ENCODE measurements at places on chromosomes 2 and 18.

DNA sequence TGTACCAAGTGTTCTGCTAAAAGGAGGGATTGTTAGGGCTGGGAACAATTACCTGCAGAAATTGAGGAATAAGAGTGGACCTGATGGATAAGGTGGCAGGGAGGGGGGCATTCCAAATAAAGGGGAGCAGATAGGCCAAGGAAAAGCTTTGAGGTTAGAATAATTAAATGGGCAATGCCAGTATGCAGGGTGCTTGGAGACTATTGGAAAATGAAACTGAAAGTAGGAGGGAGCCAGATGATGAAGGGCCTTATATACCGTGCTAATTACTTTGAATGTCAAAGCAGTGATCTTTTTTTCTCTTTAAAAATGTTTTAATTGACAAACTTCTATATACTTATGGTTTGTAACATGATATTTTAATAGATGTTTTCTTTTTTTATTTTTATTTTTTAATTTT is 42.9 kb downstream of the MMADHC start:
- DNase-seq: no peak

GRCh38 chr2:84290537-84290936 is 168.5 kb downstream of the SUCLG1 start:
- no peak for DNase-seq

DNA sequence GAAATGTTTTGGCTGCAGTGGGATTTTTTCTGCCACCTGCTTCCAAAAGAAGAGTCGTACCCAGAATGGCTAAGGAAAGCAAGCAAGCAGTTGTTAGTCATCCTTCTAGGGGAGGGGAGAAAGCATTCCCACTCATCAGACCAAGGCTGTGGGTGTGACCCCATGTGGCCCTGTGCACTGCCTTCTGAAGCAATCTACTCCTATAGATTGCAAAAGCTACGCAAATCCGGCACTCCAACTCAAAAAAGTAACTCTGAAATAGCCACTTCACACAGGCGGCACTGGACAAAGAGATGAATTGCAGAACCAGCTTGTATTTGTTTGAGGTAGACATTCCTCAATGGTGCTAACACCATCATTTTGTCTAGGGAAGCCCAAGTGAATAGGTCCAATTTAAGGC is 44.3 kb downstream of the ST3GAL5 start:
- DNase-seq: no peak

DNA sequence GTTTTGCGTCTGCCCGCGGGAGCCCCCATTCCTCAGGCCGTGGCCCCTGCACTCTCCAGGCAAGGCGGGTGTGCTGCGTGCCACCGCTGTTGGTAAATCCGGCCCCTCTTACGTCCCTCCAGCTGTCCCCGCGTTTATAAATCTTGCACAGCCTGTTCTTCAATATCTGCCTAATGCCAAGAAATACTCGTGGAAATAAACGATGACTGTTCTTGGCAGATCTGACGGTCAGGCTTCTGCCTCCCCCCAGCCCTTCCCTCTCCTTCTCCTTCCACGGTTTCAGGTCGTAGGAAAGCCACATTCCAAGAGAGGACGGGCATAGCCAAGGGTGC is 20.5 kb downstream of the ODC1 start:
- no peak for DNase-seq

DNA sequence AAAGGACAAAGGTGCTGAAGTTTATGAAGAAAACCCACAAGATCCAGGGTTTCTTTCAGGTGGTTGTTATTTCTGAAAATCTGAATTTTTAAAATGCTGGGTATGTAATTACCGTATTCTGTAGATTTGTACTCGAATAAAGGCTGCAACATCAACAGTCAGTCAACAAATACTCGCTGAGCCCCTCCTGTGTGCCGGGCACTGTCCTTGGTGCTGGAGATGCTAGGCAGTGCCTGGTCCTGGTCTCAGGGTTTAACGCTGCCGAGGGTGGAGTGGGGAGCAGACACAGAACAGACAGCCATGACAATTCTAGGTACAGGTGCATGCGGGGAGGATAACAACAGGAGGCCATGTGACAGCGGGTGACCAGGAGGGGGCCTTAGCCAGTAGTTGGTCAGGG is 27.2 kb upstream of the PDIA6 start:
- no peak for DNase-seq

GRCh38 chr2:71858071-71858470 is 289.6 kb downstream of the CYP26B1 start:
- DNase-seq: no peak

DNA sequence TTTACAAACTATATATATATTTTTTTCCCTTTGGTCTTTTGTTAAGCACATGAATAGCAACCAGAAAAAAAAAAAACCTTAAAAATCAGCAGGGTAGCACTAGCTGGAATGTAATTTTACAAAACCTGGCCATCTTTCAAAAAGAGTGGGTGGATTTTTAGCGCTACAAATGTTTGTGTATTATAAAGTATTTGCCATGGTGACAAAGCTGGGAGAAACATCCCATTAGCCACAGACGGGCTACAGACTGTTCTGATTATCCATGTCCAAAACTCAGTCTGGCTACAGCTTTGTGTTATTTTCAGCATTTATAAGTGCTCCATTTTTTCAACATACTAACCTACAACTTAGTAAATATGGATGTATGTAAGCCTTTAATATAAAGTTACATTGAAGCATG is 249.5 kb upstream of the TANK start:
- no peak for DNase-seq

- DNase-seq: no peak
Measured at GRCh38 chr2:19664646-19665045, 237.1 kb downstream of the TTC32 start.

GRCh38 chr2:138724327-138724726 is 55.9 kb downstream of the NXPH2 start:
- no peak for DNase-seq

DNA sequence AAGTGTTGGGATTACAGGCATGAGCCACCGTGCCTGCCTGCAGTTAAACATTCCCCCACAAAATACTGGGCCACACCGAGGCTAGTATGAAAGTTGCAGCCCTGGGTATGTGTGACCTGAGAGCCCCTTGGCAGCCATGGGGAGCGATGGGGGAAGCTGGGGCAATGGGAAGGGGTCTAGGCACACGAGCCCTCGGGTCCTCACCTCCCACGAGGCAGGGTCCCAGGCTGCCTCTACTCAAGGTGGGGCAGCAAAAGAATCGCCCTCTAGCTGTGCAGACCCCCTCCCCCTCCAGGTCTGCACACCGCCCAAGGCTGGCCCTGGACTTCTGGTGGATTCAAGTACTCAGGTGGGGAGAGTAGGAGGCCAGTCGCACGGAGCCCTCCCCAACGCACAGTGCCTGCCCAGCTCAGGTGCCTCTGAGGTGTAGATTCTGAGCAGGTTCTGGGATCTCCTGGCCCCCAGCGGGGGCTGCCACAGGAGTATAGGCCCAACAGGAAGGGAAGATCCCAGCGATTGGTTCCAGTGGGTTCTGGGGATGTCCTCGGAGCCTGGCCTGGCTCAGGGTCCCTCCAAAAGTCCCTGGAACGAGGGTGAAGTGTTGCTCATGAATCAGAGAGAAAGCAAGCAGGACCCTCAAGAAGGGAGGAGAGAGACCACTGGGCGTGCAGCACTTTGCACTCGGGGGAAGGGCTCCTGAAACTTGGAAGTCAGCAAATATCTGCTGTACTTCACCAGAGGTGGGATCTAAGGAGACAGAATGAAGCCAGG is 2.6 kb downstream of the GPR35 start:
- no peak for DNase-seq

DNA sequence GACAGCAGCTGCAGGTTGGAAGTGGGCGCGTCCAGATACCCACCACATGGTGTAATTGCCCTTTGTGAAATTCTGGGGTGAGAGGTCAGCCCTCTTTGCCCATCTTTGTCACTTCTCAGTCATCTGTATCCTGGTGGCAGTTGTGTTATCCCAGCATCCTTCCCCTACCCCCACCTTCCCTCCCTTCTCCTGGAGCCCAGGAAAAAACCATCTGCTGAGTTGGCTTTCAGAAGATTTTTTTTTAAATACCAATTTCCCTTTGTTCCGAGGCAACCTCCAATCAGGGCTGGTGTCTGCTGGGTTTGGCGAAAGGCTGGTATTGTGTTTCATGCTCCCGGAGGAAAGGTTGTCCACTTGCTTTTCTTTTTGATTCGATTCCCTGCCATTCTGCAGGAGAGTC is 35.2 kb downstream of the SETBP1 start:
- DNase-seq: no peak

DNA sequence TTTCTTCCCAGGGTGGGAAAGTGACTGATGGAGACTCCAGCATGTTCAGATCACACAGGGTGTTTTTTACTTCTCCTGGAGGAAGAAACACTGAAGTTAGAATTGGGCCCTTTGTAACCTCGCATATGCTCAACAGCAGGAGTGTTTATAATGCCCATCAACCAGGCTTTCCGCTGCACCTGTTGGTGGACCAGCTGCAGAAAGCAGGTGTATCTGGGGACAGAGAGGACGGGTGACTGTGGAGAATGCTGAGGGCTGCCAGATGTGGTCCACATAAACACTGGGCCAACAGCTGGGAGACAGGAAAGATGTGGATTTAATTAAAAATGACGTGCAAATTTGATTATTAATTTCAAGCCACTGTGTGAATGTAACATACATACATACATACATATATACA is 335.5 kb upstream of the SPRED2 start:
- DNase-seq: no peak

DNA sequence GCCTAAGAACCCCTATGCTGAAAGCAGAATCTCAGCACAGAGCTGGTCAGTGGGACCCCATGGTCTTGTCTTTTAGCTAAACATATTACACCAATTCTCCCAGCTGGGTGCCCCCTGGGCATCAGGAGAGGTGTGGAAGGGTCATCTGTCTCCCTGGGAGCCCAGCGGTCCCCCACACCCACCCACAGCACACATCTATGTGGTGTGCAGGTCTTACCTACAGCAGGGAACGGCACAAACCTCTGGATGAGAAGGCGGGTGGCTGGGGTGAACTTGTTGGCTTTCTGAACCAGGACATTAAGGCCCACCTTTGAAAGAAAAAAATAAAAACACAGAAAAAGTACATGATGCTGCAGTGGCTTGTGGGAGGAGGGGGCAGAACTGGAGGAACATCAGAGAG is 70.7 kb downstream of the EMX1 start:
- DNase-seq: no peak

- no peak for DNase-seq
Measured at GRCh38 chr2:72330652-72331051, 183.0 kb upstream of the CYP26B1 start.

GRCh38 chr2:209468846-209469245 is 45.0 kb downstream of the MAP2 start:
- DNase-seq: no peak

DNA sequence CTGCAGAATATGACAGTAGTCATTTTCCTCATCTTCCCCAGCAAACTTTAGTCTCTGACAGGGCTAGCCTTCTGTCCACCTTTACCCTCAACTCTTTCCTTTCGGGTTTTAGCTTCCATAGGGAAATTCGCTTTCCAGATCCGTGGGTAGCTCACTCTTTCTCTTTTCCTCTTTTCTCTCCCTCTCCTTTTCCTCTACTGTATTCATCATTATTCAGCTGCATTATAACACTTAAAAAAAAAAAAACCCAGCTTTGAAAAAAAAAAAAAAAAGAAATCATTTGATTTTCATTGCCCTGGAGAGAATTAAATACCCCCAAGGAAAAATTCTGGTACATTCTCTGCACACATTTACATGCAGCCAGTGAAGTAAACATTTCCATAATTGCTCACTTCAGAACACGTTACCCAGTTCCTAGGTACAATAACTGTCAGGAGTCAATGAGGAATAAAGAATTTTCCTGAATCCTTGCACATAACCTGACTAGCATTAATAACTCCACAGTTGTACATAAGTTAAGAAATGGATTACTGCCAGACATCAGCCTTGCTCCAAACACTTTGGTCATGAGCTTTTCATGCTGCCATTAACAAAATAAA is 63.5 kb downstream of the ZNF521 start:
- DNase-seq: no peak
